Stimulated activated CD4-positive, alpha-beta T cell treated with anti-CD3 and anti-CD28 coated beads, Interleukin-12 subunit alpha, Interleukin-12 subunit beta, amount 100 ng/mL, for 4 hours (primary cell): ENCODE measurements at places on chromosomes 7 and 10.
A peak's percentile ranks its signal among the peaks of the same experiment; 100 is the strongest.

DNA sequence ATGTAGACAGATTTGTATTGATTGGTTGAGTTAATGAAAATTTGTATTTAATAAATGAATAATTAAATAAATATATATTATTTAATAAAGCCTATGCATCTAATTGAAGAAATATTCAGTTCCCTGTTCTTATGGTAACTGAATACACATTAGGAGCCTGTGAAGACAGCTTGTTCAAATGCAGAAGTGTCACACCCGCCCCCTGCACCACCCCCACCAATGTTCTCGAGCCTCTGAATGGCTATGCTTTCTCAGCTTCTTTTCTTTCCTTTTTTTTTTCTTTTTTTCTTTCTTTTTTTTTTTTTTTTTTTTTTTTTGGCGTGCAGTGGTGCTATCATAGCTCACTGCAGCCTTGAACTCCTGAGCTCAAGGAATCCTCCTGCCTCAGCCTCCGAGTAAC lies 38.3 kb upstream of the PARD3 start:
- DNase-seq = no peak

DNA sequence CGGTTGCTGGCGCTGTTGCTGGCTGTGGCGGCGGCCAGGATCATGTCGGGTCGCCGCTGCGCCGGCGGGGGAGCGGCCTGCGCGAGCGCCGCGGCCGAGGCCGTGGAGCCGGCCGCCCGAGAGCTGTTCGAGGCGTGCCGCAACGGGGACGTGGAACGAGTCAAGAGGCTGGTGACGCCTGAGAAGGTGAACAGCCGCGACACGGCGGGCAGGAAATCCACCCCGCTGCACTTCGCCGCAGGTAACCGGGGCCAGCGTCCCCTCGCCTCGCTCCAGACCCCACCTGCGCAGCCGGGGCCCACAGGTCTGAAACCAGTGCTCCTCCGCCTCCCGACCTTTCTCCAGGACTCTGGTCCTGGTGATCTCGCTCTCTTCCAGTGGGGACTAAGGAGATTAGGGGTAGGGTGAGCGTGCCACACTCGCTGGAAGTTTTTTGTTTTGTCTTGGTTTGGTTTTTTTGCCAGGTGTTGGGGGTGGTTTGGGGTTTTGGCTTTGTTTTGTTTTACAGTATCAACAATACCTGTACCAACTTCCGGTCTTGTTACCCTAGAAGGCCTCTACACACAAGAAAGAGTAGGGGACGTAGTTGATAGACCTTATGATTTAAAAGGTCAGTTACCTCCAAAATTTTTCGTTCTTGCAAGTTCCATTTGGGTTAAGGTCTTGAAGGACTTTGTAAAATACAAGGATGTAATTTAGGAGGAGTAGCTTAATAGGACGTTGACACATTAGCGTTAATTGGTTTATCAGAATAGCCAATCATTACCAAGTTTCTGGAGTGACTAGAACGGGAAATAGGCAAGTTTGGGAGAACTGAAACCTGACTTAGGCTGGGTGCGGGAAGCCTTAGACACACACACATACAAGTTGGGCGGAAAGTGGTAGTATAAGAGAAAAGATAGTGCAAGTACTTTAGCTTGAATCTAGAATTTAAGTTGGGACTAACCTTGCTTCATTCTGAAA lies 704 bp downstream of the TNKS2 start:
- DNase-seq = peak; percentile 33

GRCh38 chr10:182441-183201 lies 47.4 kb downstream of the ZMYND11 start:
- no peak for DNase-seq

DNA sequence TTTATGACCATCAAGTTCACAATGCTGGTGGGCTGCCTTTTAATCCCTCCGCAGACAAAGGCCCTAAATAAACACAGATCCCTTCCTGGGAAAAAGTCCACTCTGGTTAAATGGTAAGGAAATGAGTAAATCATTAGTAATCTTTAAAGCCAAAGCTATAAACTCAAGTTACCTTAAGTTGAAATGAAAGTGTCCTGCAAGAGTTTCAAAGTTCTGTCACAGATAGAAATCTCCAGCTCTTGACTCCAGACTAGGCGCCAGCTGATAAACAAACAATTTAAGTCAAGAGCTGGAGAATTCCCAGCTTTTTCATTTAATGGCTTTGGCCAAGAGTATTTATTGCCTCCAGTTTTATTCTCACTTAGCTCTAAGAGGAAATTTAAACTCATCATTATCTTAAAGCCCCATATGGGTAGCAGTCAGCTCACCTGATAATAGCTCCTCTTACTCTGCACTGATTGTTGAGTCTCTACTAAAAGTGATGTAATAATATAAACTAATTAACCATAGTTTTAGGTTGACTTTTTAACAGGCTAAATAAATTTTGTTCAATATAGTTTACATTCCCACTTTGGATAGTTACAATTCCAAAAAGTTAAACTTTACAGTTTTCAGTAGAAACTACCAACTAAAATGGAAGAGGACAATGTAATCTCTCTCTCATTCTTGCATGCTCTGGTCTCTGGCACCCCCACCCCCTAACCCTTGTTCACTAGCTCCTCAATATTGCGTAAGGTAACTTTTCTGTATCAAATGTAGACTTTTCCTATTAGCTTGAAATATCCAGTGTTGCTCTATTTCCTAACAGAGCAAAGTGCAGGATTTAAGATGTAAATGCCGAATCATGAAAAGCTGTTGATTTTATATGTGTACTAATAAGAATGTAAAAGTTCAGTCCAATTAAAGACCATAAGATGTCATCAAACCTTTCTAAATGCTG lies 56.1 kb downstream of the HIBADH start:
- no peak for DNase-seq

- DNase-seq = no peak
These were observed 595.0 kb downstream of the ARL4A start for GRCh38 chr7:13282377-13282980.

DNA sequence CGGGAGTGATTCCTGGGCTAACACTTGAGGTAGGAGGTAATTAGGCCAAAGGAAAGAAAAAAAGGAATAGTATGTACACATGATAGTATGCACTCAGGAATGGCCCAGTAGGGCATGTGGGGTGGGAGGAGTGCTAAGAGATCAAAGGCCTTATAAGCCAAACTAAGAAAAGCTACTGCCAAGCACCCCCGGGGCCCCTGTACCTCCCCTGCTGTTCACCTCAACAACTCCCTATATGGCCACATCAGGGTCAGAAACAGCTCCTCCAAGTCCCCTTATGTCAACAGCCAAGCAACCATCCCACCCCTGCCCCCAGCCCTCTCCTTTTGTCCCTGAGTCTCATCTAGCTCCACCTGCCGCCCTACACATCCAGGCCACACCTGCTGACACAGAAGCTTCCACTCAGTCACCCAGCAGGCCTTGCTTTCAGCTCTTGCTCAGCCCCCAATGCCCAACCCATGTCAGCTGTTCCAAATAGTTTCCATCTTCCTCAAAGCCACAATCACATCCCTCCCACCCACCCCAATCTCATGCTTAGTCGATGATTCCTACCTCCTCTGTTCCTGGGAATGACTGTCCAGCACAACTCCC lies 80.2 kb downstream of the SORBS1 start:
- no peak for DNase-seq

GRCh38 chr10:4395731-4396130 lies 430.3 kb upstream of the AKR1E2 start:
- DNase-seq = no peak

- no peak for DNase-seq
These were observed 27.9 kb upstream of the BNIP3 start for GRCh38 chr10:132009575-132009974.

DNA sequence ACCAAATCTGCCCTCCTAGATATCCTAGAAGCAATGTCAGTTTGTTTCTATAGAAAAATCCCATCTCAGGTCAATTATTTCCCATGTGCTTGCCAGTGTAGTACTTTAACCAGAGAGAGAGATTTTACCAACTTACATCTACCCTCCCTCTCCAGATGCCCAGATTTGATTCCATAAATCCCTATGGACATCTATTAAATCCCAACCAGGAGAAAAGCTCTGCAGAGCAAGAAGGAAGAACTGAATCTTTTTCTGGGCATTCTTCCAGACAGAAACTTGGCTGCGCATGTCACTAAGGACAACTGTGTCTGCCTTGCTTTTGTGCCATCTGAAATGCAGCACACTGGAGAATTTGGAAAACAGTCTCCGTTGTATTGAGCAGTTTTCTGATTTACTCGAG lies 597.6 kb downstream of the SORCS1 start:
- no peak for DNase-seq

DNA sequence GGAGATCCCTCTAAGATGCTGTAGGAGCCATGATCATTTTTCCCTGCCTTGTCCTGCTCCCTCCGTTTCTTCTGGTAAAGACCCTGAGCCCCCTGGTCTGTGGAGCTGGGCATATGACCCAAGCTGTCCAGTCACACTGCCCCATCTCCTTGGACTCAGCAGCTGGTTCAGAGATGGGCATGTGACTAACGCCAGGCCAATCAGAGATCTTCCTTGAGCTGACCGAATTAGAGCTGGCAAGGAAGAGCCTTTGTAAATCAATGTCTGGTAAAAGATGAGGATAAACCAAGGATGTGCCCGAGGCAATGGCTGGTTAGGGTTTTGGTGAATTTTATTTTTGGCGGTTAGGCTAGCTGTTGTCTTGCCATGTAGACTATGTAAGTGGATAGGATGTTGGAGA lies 173.3 kb downstream of the LCOR start:
- DNase-seq = no peak

DNA sequence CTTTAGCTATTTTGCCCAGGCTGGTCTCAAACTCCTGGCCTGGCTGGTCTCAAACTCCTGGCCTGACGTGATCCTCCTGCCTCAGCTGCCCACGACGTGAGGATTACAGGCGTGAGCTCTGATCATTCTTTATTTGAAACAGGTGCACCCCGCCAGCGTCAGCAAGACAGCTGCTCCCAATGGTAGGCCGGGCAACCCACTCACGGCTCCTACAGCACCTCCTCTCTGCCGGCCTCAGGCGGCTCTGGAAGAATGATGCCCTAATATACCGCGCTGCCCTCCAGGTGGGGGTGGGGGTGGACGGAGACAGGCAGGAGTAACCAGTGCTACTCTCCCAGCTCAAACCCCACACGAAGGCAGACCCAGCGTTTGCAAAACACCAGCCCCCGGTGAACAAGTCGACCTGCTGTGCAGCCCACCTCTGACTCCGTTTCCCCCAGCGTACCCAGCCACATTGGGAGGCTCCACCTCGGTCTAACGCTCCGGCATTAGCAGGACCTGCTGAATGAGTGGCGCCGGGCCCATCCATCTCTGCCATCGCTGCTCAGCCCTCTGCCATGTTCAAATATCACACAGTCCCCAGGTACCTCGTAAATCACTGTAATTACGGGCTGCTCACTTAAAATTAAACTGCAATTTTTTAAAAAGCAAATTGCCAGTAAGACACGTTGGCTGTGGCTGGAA lies 148.6 kb downstream of the ELFN1 start:
- no peak for DNase-seq

DNA sequence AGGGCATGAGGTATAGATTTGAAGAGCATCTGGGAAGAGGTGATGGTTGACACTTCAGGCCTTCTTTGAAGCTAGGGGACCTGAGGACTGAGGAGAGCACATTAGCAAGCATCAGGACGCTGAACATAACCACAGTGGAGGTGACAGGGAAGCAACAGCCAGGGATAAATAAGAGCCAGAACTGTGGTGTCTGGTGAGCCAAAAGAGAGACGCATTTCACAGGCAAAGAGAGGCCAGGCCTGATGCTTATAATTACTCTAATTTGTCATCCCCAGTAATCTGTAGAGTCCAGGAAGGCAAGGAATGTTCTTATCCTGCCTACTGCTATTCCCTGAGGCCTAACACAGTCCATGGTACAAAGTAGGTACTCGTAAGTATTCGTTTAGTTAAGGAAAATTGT lies 10.4 kb upstream of the FAS start:
- no peak for DNase-seq

GRCh38 chr10:81575036-81575435 lies 300.0 kb upstream of the NRG3 start:
- no peak for DNase-seq

DNA sequence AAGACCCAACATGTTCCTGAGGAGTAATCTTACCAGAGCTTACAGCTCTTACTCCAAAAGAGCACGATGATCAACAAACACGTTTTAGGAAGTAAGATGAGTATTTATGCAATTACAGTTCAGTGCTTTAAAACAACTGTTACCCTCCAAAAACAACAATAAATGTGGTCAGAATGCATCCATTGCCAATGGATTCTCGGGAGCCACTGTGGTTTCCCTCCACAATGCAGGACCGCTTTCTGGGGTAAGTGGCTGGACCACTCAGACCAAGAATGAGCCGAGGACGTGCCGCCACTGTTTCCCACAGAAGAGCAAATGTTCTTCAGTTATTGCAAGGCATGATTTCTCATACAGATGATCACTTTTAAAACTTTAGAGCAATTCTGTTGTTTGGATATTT lies 232.3 kb upstream of the MKLN1 start:
- no peak for DNase-seq

DNA sequence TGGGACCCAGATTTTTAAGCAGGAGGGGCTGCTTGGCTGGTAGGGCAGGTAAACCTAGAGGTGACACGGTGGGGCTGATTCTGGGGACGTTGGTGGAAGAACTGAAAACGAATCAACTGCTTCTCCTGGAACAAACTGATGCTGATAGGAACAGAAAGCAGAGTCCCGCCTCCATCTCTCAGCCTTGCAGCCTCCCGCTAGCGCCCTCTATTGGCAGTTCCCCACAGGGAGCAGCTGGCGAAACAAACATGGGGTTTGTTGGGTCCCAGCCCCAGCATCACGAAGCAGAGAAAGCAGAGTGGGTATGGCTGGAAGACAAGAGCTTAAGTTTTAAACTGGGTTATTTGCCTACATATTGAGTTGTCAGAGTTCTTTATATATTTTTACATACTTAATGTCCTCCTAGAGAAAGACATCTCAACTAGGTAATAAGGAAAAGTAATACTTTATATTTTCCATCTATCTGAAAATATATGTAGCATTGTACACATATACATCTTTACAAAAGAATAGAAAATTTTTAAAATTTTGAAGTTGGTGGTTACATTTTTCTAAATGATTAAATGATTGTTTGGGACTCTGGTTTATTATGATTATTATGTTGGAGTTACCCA lies 42.3 kb upstream of the FOXI2 start:
- DNase-seq = peak; percentile 7

DNA sequence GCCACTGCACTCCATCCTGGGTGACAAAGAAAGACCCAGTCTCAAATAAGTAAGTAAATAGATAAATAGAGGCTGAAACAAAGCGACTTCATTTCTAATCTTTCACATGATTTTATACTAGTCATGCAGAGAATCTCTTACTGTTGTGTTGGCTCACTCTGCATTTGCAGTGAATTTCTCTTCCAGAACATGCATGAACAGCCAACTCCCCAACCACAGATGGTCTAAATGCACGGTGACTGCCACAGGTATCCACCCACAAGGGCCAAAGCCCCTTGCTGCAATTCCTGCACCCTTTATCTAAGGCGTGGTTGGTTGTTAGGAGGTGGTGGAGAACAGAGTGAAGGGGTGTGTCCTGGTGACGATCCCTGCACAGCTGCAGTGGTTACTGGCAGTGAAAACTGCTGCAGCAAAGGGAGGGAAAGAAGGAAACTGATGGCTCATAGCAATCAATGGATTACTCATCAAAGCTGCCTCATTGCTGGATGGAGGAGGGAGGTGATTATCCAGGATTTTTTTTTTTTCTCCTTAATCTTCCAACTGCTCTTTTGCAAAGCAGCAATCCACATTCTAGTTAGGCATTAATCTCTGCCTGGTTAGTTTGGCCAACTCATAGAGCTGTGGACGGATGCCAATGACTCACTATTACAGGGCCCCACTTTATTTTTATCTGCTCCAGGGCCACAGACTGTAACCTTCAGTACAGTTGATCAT lies 50.6 kb downstream of the PRTFDC1 start:
- DNase-seq = no peak
